ENCODE measurements at places on chromosomes 12 and 14. TPM values are rescaled to one million over a fixed set of nuclear protein-coding genes. Genes with fewer than 3 reads are reported as not detected.

C12orf60 gene
- total RNA-seq = 1.7 TPM

COX6A1 gene
- 765 TPM for total RNA-seq

C12orf42 gene
- 0.26 TPM for total RNA-seq

TPH2 gene
- not detected for total RNA-seq

TRMT5 gene
- total RNA-seq = 19.1 TPM
